ENCODE measurements at places on chromosomes 13 and 19.
A peak's percentile ranks its signal among the peaks of the same experiment; 100 is the strongest.

DNA sequence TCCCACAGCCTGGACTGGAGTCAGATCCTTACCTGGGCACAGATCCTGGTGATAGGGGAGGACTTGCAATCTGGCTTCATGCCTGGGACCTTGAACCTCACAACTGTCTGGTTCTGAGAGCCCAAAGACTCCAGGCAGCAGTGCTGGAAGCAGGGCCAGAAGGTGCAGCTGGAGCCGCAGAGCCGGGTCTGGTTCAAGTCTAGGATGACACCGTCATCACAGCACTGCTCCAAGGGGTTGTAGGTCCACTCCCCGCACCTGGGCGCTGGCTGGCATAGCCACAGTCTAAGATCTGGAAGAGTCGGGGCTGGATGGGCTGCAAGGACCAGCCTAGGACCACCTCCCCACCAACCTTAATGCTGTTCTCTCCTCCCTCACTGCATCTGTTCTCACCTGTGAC lies 677 bp downstream of the IGFL4 start:
- no peak for DNase-seq

DNA sequence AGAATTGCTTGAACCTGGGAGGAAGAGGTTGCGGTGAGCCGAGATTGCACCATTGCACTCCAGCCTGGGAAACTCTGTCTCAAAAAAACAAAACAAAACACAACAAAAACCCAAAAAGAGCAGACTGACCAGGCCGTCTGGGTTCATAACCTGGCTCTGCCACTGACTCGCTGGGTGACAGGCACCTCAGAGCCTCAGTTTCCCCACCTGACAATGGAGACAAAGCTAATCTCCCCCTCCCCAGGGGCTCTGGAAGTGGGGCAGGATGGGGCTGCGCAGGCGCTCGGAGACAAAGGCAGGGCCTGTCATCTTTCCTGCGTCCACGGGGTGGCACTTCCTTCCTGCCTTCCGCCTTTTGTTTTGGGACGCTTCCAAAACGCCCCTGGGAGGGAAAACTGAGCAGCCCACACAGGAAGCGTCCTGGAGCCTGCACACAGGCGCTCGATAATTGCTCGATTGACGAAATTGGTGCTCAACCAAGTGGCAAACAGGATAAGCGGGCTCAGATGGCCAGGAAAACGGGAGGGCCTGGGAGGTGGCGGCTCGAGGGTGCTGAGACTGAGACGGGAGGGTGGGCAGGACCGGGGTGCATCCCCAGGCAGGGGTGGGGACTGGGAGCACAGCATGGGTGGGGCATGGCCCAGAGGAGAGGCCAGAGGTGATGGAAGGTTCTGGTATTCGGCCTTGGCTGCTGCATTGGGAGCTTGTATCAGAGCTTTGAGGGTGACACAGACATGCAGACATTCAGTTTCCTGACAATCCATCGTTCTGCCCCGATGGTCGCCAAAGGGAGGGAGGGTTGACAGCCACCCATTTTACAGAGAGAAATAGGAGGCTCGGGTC lies 17.8 kb downstream of the SPC24 start:
- DNase-seq, result peak; percentile 92

- peak; percentile 89 for DNase-seq
These were observed 401 bp upstream of the ZNF765 start for GRCh38 chr19:53394522-53394973.

DNA sequence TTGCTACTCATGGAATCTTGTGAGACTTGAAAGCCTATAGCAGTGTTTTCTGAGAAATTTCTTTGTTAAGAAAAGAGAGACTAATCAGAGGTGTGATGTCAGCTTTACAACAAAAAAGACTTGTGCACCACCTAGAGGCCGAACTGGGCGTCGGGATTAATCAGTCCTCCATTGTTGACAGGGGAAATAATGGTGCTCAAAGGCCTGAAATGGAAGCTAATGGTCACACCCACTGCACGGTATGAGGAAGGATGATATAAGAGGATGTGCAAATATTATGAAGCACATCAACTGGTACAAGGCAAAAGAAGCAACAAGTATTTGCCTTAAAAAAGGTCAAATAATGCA lies 480.2 kb upstream of the MIR17HG start:
- DNase-seq, result peak; percentile 91

GRCh38 chr19:14890643-14891379 lies 4.9 kb upstream of the OR7A17 start:
- DNase-seq, result no peak

DNA sequence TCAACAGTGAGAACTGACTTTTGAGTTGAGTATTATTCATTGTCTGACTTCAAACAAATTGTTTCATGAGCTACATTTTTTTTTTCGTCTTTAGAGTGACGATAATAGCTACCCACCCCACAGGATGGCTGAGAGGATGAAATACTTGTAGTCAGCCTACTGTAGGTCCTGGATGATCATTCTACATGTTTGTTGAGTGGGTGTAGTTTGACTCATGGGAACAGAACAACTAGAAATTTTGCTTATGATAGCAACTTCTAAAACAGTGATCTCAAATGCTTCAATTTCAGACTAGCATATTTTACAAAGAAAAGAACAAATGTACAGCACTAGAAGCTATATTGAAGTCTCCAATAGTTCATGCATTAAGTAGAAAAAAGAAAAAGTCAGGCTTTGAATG lies 651.8 kb downstream of the PCDH9 start:
- no peak for DNase-seq

- peak; percentile 85 for DNase-seq
These were observed 1.5 kb downstream of the PLEKHF1 start for GRCh38 chr19:29666578-29667386.

- DNase-seq, result no peak
These were observed 32.2 kb downstream of the EXOC3L2 start for GRCh38 chr19:45213031-45213430.

GRCh38 chr19:51742789-51743188 lies 8.9 kb downstream of the FPR1 start:
- no peak for DNase-seq

GRCh38 chr13:23956106-23956505 lies 58.8 kb upstream of the C1QTNF9B start:
- DNase-seq, result no peak

DNA sequence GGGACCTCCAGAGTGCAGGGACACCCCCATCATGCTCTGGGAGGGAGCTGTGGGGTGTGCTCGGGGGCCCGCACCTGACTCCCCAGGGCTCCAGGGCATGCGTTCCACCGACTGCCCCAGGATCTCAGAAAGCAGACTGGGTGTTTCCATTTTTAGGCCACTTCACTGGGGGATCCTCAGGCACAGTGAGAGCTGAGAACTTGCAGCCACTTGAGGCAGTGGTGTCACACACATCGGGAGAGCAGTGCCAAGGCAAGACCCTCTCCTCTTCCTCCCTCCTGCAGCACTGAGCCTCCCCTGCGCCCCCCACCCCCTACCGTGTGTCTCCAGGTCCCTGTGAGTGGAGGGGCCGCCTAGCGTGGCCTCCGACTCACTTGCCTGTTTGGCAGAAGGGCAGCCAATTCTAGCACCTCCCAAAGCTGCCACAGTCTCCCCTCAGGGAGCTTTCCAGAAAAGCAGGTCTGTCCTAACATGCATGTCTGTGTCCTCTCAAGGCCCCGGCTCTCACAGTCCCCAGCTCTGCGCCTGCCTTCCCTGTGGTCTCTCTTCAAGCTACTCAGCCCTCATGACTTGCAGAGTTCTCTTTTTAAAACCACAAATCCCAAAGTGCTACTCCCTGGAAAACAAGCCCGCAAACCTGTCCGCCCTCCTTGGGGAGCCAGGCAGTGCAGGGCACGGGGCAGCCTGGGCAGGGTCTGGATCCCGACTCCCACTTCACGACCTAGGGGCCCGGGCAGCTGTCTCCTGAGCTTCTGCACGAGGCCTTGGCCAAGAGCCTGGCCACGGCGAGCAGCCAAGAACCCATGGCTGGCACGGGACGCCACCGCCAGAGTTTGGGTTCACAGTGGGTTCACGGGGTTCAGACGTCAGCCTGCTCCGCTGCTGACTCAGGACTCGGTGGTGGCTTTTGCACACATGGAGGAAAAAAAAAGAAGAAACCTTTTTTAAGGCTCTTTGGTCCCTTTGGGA lies 94.1 kb downstream of the STK24 start:
- peak; percentile 79 for DNase-seq

- no peak for DNase-seq
These were observed 107.4 kb upstream of the CSNK1A1L start for GRCh38 chr13:37212826-37213225.

DNA sequence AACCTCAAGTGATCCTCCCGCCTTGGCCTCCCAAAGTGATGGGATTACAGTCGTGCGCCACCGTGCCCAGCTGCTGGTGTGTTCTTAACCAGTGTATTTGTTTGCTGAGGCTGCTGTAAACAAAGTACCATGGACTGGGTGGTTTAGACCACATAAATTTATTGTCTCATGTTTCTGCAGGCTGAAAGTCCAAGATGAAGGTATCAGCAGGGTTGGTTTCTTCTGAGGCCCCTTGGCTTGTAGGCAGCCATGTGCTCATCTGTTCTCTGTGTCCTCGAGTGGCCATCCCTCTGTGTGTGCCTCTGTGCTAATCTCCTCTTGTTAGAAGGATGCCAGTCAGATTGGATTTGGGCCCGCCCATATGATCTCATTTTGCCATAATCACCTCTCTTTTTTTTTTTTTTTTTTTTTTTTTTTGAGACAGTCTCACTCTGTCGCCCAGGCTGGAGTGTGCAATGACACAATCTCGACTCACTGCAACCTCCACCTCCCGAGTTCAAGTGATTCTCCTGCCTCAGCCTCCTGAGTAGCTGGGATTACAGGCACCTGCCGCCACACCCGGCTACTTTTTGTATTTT lies 31.8 kb downstream of the PEX11G start:
- DNase-seq, result no peak

- DNase-seq, result peak; percentile 90
These were observed 26.4 kb upstream of the ZNF507 start for GRCh38 chr19:32318884-32319520.

DNA sequence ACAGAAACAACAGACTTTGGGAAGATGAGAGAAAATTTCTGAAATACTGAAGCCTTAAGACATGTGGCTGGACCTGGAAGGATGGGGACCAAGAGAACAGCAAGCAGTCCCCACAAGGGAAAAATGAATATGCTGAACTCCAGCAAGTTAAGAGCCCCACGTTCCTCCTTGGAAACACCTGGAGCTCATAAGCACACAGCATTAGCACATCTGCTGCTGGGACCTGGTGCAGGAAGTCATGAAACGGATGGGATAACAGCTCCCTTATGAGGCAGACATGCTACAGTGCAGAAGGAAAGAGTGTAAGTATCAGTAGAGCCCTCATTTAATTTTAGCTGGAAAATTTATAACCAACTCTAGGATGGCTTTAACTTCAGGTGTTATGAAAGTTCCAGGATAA lies 67.3 kb downstream of the SLC15A1 start:
- DNase-seq, result no peak

DNA sequence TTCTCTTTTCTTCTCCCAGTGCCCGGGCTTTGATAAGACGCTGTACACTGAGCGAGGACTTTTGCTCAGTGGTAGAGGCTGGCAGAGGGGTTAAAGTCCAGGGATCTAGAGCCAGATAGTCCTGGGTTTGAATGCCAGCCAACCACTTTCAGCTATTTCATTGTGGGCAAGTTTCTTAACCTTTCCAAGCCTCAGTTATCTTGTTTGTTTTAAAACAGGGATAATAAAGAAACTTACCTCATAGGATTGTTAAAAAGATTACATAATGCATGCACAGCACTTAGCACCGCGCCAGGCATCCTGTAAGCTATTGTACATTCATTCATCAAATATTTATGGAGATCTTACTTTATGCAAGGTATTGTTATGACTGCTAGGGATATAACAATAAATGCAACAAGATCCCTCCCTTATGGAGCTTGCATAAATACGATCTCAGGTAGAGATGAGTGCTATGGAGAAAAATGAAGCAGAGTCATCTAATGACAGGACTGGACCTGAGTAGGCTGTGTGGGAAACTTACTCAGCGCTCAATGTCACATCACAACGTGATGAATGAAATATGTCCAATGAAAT lies 70.8 kb downstream of the LNX2 start:
- no peak for DNase-seq

DNA sequence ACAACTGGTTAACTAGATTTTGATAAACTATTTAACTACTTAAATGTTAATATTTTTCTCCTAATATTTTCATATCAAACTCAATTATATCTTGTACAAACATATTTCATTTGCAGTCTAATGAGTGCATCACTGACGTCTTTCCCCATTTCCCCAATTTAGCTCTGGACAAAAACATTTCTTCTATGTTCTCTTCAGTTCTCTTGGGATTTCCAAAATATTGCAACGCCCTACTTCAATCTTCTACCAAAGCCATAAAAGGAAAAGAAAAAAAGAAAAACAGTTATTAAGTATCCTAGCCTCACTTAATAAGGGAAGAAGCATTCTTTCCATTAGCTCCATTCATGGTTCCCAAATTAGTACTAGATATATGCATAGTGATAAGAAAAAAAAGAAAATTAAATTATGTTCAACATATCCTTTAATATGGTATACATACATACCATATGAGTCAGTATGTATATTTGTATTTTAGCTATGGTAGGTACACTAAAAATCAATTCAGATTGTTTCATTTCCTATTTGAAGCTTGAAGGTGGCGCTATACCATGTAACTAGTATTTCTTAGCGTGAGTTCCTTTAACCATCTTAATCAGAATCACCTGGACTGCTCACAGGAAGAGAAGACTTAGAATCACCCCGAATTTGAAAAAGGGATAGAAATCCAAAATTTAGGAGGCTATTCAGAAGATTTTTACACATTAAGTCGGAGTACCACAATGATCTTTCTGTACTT lies 9.9 kb downstream of the FBXL3 start:
- no peak for DNase-seq

DNA sequence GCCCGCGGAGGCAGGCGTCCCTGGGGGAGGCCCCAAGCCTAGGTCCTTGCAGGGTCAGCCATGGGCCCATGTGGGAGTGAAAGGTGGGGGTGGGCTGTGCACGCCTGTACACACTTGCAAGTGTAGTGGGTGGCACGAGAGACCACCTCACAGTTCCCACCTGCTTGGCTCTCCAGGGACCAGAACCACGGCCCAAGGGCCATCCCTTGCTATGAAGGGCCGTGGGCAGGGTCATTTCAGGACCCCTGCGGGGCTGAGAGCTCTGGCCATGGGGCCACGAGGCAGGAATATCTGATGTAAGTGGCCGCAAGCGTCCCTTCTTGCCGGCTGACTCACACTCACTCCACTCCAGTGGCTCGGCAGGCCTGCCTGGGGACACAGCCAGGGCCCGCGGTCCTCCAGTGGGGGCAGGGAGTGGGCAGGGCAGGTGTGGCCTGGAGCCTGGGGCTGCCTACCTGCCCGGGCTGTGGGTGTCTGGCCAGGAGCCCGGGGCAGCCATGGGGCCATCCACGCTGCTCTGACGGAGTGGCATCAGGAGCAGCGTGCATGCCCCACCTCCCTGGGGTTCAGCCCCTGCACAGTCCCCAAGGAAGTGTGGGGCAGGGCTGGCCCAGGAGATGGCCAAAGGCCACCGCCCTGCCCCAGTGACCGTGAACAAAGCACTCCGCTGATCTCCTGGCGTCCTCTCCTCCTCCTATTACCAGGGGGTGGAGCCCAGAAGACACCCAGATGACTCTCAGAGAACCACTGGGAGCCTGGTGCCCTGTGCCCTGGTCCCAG lies 8.6 kb upstream of the MKNK2 start:
- DNase-seq, result no peak

- DNase-seq, result no peak
These were observed 88.4 kb downstream of the FOXO1 start for GRCh38 chr13:40578055-40578454.

GRCh38 chr19:33409906-33410685 lies 36.6 kb downstream of the CEBPG start:
- DNase-seq, result no peak
